Mesothelial cell of epicardium (in vitro differentiated cells): ENCODE measurements at places on chromosomes 3 and 15. TPM values are rescaled to one million over a fixed set of nuclear protein-coding genes. Genes with fewer than 3 reads are reported as not detected.

Gene VGLL3
- total RNA-seq, result 11.9 to 13.5 TPM (median 13.4 TPM) in 3 replicates

Gene PLOD2
- 83.2 to 86.6 TPM (median 86.0 TPM) in 3 replicates for total RNA-seq

Gene PROK2
- total RNA-seq, result not detected in 3 replicates

Gene PTX3
- 35.6 to 44.1 TPM (median 39.9 TPM) in 3 replicates for total RNA-seq

Gene DENND4A
- 19.5 to 23.3 TPM (median 21.5 TPM) in 3 replicates for total RNA-seq

Gene SNTN
- 0.22 to 0.23 TPM in 2 of 3 replicates, not detected in the other for total RNA-seq

Gene MYO1E
- total RNA-seq, result 48.2 to 54.2 TPM (median 53.2 TPM) in 3 replicates

Gene TMC3
- 0.04 to 0.05 TPM in 2 of 3 replicates, not detected in the other for total RNA-seq

DNA sequence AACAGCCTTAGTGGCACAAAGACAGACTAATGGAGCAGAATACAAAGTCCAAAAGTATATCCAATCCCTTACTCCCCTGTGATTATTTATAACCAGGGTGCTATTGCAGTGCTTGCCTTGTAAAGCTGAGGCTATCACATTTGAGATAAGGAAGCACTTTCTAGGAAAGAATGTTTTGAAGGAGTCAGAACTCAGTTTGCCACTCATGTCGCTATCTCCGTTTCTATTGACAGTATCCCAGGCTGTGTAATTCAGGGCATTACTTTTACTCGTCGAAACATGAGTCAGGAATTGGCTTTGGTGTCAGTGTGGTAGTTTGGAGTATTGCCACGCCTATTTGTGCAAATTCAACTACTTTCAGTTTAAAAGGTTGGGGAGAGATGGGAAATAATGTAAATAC lies 78.4 kb downstream of the FBXL2 start:
- no peak overlapping the region for H3K27ac ChIP-seq
- DNase-seq, result no peak
- H3K4me1 ChIP-seq, result peaks cover 3% of the 10 kb centered on the region
- no peaks in the 10 kb centered on the region for H3K36me3 ChIP-seq
- H3K27me3 ChIP-seq, result no peaks in the 10 kb centered on the region

GRCh38 chr15:62883938-62884479 lies 158.5 kb upstream of the TPM1 start:
- DNase-seq, result no peak
- no peaks in the 10 kb centered on the region for H3K27me3 ChIP-seq
- peaks cover 70% of the 10 kb centered on the region for H3K4me1 ChIP-seq
- H3K36me3 ChIP-seq, result no peaks in the 10 kb centered on the region

GRCh38 chr3:67094167-67094566 lies 96.1 kb downstream of the KBTBD8 start:
- DNase-seq, result no peak
- peak overlapping the region; percentile 84 for H3K27ac ChIP-seq
- no peak overlapping the region for H3K4me3 ChIP-seq
- peaks cover 38% of the 10 kb centered on the region for H3K4me1 ChIP-seq
- no peaks in the 10 kb centered on the region for H3K36me3 ChIP-seq

DNA sequence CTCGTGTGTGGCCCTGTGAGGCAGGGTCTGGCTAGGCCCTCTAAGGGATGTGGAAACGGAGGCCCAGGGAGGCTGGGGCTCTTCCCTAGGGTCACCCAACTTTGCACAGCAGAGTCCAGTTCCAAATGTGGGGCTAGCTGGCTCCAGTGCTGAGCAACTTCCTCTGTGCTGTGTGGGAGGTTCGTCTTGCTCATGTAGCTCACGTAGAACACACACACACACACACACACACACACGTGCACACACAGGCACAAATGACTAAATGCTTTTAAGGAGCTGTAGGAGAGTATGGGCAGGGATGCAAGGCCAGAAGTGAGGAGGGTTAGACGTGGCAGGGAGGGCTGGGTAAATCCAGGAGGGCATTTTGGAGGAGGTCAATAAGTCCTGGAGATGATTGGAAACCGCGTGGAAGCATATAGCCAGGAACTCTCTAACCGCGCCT lies 213.8 kb downstream of the RPLP1 start:
- H3K27me3 ChIP-seq, result peaks cover 5% of the 10 kb centered on the region
- no peaks in the 10 kb centered on the region for H3K36me3 ChIP-seq
- no peak overlapping the region for H3K4me3 ChIP-seq
- peaks cover 30% of the 10 kb centered on the region for H3K4me1 ChIP-seq
- no peak for DNase-seq
- no peak overlapping the region for H3K27ac ChIP-seq

GRCh38 chr15:101810456-101810855 lies 1.5 kb upstream of the OR4F15 start:
- DNase-seq, result no peak
- H3K27me3 ChIP-seq, result peaks cover 49% of the 10 kb centered on the region
- no peaks in the 10 kb centered on the region for H3K36me3 ChIP-seq

- no peak for DNase-seq
- H3K36me3 ChIP-seq, result no peaks in the 10 kb centered on the region
- H3K4me1 ChIP-seq, result peaks cover 8% of the 10 kb centered on the region
- peaks cover 7% of the 10 kb centered on the region for H3K27me3 ChIP-seq
- H3K27ac ChIP-seq, result no peak overlapping the region
Measured at GRCh38 chr15:51335087-51335486, 3.3 kb downstream of the CYP19A1 start.

DNA sequence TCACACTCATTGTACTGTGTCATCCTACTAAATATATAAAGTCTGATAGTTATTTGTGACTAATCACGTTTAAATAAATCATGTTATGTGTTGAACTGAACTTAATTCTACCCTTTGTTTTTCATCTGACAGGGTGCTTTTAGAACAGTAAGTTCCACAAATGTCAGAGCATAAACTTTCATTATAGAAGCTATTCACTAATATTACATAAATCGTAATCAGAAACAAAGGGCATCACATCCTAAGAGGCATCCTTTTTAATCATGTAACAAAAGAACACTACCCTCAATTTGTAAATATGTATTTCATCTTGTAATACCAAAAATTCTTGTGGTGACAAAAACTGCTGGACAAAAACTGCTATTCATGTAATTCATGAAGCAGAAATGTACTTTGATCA lies 50.8 kb downstream of the KCNH8 start:
- H3K27me3 ChIP-seq, result no peaks in the 10 kb centered on the region
- H3K4me1 ChIP-seq, result peaks cover 5% of the 10 kb centered on the region
- H3K4me3 ChIP-seq, result no peak overlapping the region
- DNase-seq, result no peak
- no peaks in the 10 kb centered on the region for H3K36me3 ChIP-seq
- no peak overlapping the region for H3K27ac ChIP-seq

GRCh38 chr3:147393261-147393942 lies 12.9 kb downstream of the ZIC4 start:
- no peak for DNase-seq
- H3K27ac ChIP-seq, result no peak overlapping the region
- H3K4me1 ChIP-seq, result peaks cover 29% of the 10 kb centered on the region
- no peaks in the 10 kb centered on the region for H3K36me3 ChIP-seq
- peak overlapping the region; percentile 22 for H3K4me3 ChIP-seq
- peaks cover 100% of the 10 kb centered on the region for H3K27me3 ChIP-seq

DNA sequence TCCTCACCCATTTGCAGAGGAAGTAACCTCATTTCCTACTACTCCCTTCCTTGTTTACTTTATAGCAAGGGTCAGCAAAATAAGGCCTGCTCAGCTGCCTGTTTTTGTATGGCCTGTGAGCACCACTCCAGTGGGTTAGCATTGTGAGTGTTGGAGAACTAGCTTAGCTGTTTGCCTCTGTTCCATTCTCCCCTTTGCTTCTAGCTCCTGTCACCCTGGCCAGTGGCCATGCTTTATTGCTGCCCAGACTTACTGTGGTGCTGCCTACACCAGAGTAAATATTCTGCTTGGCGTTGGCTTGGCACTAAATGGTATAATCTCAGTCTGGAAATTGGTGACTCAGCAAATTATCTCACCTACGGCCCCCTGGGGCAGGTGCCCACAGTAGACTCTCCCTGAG lies 8.8 kb downstream of the PDCD6IP start:
- H3K4me1 ChIP-seq, result peaks cover 6% of the 10 kb centered on the region
- peaks cover 22% of the 10 kb centered on the region for H3K36me3 ChIP-seq
- DNase-seq, result no peak
- no peak overlapping the region for H3K4me3 ChIP-seq
- H3K27me3 ChIP-seq, result no peaks in the 10 kb centered on the region
- H3K27ac ChIP-seq, result no peak overlapping the region
